ENCODE measurements at places on chromosomes 12 and 14. TPM values are rescaled to one million over a fixed set of nuclear protein-coding genes. Genes with fewer than 3 reads are reported as not detected.

Gene PIANP
- polyA plus RNA-seq: 5.1 TPM

Gene TARBP2
- 31.3 TPM for polyA plus RNA-seq

DNA sequence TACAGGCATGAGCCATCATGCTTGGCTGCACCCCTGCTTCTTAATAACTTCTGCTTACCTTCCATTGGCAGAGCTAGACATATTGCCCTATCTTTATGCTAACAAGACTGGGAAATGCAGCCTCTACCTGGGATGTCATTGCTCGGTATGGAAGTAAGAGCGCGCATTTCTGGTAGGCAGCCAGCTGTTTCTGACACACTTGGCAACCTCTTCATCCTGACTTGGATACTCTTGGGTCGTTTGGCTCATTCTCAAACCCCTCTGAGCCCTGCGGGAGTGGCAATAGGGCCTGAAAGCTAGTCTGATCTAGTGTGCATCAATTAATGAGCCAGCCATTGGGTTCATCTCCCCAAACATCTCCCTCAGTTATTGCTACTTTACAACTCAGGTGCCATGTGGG lies 5.4 kb upstream of the PLBD1 start:
- H3K4me1 ChIP-seq: peaks cover 3% of the 10 kb centered on the region
- DNase-seq: no peak
- no peak overlapping the region for H3K27ac ChIP-seq
- H3K27me3 ChIP-seq: no peaks in the 10 kb centered on the region

DNA sequence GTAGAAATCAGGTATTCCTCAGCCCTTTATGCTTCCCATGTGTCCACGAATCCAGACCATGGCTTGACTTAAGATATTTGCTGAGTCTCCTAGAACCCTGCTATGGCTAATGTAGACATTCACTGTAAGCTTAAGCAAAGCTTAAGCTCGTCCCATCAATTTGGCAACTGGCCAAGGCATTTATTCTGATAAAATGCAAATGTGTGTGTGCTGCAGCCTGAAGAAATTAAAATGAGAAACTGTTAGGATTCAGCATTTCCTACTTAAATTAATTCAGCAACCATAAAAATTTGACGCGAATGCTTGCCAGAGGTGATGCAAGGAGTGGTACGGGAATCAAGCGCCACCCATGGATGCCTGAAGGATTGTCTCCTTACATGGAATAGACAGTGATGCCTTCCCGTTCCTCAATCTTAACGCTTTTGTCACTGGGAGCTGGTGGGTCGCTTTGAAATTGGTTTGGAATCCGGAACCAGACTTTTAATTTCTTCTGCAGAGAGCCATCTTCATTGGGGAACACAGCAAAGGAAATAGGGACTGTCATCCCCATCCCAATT lies 13.2 kb downstream of the HEBP1 start:
- H3K27me3 ChIP-seq: no peaks in the 10 kb centered on the region
- H3K4me1 ChIP-seq: no peaks in the 10 kb centered on the region
- H3K27ac ChIP-seq: no peak overlapping the region
- H3K4me3 ChIP-seq: no peak overlapping the region
- DNase-seq: no peak

Gene FSCB
- polyA plus RNA-seq: not detected

Gene SYNDIG1L
- not detected for polyA plus RNA-seq

DNA sequence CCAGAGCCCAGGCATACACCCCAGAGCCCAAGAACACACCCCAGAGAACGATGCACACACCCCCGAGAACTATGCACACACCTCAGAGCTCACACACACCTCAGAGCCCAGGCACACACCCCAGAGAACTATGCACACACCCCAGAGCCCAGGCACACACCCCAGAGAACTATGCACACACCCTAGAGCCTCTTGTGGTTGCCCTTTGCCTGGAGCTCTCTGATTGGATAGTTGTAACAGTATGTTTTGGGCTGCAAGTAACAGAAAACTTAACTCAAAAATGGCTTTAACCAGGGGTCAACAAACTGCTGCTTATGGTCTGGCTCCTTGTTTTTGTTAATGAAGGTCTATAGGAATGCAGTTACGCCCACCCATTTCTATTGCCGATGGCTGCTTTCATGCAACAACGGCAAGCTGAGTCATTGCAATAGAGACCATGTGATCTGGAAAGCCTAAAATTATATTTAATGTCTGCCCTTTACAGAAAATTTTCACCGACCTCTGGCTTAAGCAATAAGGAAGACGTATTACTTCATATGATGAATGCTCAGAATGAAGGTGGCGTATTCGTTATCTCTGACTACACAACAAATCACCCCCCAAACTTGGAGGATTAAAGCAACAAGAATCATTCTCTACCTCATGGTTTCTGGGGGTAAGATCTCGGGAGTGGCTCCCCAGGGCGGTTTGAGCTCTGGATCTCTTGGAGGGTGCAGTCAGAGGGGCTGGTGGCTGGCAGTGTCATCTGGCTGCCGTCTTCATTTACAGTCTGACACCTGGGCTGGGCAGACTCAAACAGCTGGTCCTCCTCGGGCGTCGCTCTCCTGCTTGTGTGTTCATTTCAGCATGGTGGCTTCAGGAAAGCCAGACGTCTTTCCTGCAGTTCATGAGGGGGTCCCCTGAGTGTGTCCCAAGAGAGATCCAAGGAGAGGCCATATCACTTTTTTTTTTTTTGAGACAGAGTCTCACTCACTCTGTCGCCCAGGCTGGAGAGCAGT lies 66.3 kb upstream of the NCOR2 start:
- no peaks in the 10 kb centered on the region for H3K36me3 ChIP-seq
- peaks cover 55% of the 10 kb centered on the region for H3K4me1 ChIP-seq
- H3K27ac ChIP-seq: no peak overlapping the region
- DNase-seq: no peak
- no peak overlapping the region for H3K4me3 ChIP-seq

Gene PCED1B
- polyA plus RNA-seq: 0.53 TPM

All from muscle of leg (tissue), 16 donors.